ENCODE measurements at places on chromosomes 12 and 14.

DNA sequence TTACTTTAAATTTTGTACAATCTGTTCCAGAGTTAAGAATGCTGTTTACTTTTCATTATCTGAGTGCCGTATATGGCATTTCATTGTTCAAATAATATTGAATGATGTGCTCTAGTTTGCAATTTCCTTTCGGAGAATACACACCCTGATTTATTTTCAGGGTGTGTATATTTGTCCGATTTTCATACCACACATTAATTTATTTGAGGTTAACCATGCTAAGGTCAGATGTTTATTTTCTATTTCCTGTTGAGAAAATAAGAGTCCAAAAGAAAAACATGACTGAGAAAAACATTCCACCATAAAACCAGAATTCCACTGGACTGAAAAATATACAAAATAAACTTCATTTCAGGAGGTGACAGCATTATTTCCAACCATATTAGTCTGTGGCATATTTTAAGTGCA is 64.2 kb upstream of the OVCH1 start:
- DNase-seq, result no peak

GRCh38 chr14:44108601-44109000 is 398.5 kb downstream of the FSCB start:
- DNase-seq, result no peak

DNA sequence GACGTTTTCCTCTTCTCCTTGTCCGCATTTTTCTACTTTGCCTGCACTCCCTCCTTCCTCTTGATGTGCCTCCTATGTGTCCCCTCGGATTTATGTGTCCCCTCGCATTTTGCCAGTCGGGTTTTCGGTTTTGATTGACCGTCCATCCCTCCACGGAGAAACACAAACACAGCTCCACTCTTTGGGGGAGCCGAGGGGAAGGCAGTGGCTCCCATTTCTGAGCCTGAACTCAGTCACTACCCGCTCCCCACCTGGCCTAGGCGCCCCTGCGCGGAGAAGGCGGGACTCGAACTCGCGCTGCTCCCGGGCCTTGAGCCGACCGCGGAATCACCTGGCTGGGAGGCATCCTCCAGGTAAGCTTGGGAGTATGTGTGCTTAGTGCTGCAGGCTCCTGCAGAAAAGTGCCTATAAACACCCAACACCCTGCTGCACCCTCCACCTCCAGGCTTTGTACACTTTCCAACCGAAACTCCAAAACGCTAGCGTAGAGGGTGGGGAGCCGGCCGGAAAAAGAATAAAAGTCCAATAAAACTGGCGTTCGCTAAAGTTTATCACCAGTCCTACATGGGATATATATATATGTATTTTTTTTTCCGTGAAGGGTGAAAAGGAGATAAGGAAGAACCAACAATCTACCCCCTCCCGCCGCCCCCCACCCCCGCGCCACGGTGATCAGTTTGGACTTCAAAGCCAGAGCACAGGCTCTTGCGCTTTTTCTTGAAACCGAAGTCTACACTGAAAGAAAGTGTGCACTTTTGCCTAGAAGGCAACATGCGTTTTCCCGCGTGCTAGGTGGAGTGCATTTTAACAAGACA is 3.3 kb upstream of the CCND2 start:
- DNase-seq, result peak; percentile 70

- no peak for DNase-seq
Observed at GRCh38 chr12:56115329-56115728, 1.1 kb upstream of the RPL41 start.

DNA sequence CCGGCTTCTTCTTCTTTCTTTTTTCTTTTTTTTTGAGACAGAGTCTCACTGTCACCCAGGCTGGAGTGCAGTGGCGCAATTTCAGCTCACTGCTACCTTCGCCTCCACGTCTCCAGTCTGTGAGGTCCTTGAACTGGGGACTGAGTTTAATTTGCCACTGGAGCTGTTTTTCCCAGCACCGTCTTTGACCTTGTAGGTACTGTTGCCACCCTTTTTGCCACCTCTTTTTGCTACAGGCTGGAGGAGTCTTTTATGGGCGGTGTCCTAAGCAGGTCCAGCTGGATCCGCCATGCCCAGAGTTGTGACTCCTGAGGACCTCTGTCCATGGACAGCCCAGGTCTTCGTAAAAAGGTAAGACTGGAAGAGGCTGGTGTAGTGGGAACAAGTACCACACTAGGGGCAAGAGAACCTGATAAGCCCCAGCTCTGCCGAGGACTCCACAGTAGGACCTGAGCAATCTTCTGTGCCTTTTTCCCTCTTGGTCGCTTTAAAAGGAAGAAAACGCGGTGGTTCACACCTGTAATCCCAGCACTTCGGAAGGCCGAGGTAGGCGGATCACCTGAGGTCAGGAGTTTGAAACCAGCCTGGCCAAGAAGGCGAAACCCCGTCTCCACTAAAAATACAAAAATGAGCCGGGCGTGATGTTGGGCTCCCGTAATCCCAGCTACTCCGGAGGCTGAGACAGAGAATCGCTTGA is 946 bp downstream of the RNU4-2 start:
- peak; percentile 46 for DNase-seq

DNA sequence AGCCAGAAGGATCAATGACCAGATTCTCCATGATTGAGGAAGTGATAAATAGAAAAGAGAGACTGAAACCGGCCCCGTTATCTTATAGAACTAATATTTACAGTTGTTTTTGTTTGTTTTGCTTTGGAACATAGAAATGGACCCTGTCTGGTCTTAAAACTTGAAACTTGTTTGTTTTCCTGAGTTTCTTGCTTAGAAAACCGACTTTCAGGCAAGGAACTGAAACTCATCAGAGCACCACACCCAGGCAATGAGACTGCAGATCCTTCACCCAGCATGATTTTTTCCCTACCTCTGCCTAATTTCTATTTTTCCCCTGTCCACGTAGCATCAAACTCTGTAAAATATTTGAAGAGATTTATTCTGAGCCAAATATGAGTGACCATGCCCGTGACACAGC is 10.6 kb upstream of the CLEC12A start:
- no peak for DNase-seq
